Transverse colon (tissue), 4 donors: ENCODE measurements at places on chromosomes 5 and 9. TPM values are rescaled to one million over a fixed set of nuclear protein-coding genes. Genes with fewer than 3 reads are reported as not detected.

GRCh38 chr9:76512826-76513225, 53.8 kb downstream of the GCNT1 start:
- no peaks in the 10 kb centered on the region for H3K36me3 ChIP-seq
- no peaks in the 10 kb centered on the region for H3K4me1 ChIP-seq
- H3K4me3 ChIP-seq: no peak overlapping the region

GRCh38 chr9:130786526-130786925, 48.5 kb upstream of the ABL1 start:
- H3K27ac ChIP-seq: peak overlapping the region; percentile 47
- no peak overlapping the region for H3K4me3 ChIP-seq
- H3K4me1 ChIP-seq: peaks cover 6% of the 10 kb centered on the region
- no peak for DNase-seq

DNA sequence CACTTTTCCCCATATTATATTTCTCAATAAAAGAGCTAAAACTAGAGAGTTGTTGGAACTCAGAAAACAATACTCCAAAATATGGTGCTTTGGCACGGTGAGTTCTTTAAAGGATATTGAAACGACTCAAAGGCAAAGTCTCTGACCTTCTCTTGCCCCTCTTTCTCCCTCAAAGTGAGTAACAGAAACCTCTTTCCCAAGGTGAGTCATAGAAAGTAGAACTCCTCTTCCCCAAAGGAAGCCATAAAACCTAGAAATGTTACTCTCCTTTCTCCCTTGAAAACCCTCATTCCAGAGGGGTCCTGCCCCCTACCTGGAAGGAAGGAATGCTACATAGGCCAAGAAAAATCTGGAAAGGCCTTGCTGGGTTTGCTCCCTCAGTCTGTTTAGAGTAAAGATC, 47.5 kb downstream of the RAPGEF6 start:
- H3K36me3 ChIP-seq: no peaks in the 10 kb centered on the region
- H3K27me3 ChIP-seq: no peaks in the 10 kb centered on the region
- H3K4me1 ChIP-seq: no peaks in the 10 kb centered on the region
- no peak overlapping the region for H3K4me3 ChIP-seq

DNA sequence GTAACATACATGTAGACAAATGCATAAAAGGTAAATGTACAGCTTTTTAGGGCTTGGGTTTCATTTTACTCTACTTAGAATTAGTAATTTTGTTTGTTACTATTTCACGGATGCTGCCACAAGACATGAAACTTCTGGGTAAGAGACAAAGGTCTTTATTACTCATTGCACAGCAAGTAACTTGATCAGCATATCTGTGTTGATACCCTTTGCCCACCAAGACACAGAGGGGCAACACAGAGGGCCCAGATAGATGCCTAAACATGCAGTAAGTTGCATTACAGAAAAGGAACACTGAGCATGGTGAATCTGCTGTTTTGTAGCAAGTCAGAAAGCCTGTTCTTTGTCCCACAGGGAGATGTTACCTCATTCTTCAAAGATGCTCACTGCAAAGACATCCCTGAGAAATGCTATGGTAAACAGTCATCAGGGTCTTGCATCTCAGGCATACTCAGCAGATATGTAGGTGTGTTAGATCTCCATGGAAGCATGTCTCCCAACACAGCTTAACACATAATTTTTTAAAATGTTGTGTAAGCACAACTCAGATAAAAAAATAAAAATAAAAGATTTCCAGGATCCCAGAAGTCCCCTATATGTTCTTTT, 10.3 kb downstream of the ITGA2 start:
- no peak for DNase-seq
- H3K27ac ChIP-seq: no peak overlapping the region

DNA sequence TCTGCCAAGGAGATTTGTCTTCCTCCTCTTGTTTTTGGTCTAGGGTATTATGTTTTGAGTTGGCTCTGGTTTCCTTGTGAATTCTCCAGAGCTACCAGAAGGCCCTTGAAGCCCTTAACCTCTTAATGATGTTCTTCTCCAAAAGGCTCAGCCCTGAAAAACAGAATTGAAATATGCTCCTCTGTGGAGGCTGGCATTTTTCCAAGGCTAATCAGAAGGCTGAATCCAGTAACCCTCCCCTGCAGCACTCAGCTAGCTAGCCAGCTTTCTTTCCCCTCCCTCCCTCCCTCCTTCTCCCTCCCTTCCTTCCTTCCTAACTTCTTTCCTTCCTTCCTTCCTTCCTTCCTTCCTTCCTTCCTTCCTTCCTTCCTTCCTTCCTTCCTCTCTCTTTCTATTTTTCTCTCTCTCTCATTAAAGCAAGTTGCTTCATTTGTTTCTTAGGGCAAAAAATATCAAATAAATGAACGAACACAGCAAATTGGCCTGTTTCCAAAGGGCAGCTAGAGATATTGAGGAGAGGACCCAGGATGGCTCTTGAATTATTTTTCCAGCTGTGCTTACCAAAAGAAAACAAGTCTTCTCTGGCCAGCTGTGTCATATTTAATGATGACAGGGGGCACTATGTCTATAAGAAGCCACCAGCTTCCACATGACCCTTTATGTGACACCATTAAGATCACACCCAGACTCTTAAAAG, 38.7 kb downstream of the JAKMIP2 start:
- no peak overlapping the region for H3K4me3 ChIP-seq
- H3K27me3 ChIP-seq: no peaks in the 10 kb centered on the region
- H3K27ac ChIP-seq: no peak overlapping the region
- H3K4me1 ChIP-seq: no peaks in the 10 kb centered on the region

TAF11L5 gene
- total RNA-seq: not detected

CDH9 gene
- not detected for total RNA-seq

CSNK1G3 gene
- 84.0 TPM for total RNA-seq
